ENCODE measurements at places on chromosomes 1 and 21.

DNA sequence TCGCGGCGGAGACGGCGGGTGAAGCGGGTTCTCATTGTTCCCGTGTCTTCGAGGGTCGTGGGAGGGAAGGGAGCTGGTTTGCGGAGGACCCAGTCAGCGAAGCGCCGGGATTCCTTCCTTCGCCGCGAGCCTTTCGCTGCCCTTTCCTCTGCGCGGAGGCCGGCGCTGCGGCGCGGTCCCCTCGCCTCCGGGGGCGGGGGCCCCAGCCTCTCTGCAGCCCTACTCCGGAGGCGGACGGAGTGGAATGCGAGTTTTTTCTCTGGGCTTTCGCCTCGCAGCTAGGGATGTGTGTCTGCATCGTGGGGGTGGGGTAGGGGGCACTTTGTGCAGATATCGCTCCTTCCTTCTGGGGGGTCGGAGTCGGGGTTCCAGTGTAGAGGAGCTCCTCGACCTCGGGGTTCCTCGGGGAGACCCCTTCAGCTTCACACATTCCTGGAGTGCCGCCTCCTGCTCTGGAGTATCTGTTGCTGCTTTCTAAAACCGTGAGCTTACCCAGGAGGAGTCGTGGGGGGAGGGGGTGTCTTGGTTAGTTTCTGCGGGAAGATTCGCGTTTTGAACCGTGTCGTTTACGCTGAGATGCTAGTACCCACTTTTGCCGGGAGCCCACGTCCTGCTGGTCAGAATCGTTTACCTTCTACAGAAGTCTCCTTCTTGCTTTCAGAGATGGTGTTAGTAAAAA lies 595 bp downstream of the RNF2 start:
- peak; percentile 10 for DNase-seq

- no peak for DNase-seq
These were observed 22.2 kb downstream of the ARHGEF16 start for GRCh38 chr1:3476666-3477065.

- DNase-seq: no peak
These were observed 886.8 kb downstream of the KCNT2 start for GRCh38 chr1:195721210-195721971.

GRCh38 chr1:203437696-203438315 lies 37.8 kb upstream of the PRELP start:
- DNase-seq: no peak

GRCh38 chr1:169110689-169111447 lies 4.4 kb downstream of the ATP1B1 start:
- no peak for DNase-seq

DNA sequence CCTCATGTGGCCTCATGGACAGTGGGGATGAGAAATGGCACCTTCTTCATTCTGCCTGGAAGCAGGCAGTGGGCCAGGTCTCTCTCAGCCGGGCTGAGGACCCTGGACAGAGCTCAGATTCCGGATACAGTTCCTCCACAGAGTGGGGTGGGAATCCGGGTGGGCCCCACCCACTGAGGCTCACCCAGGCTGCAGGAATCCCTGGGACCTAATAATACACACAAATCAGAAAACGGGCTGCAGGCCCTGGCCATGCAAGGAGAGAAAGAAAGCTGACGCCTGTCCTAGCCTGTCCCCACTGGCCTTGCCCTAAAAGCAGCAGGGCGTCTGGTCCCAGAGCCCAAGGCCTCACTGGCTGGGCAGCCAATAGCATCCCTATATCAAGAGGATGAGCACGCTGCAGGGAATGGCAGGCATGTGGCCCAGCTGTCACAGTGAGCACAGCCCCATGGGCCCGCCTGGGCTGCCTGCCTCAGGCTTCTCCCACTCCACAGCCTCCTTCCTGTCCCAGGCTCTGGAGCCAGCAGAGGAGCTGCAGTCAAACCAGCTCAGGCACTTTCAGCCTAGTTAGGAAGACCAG lies 25.3 kb downstream of the ACTA1 start:
- no peak for DNase-seq

DNA sequence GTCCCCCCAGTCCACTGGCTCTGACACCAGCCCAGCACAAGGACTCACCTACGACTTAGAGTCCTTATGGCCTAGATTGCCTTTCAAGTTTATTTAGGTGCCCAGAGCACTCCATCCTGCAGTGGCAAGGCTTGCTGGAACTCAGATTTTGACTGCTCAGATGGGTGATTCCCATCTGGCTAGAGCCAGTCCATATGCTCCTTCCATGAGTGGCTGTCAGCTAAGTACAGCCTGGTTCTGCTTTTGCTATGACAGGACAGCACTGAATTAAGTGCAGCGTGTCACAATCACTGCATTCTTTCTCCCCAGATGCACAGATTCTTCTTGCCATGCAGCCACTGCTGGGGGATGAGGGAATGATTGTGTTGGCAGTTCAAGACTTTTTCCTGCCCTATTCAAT lies 43.8 kb downstream of the GPR52 start:
- no peak for DNase-seq

DNA sequence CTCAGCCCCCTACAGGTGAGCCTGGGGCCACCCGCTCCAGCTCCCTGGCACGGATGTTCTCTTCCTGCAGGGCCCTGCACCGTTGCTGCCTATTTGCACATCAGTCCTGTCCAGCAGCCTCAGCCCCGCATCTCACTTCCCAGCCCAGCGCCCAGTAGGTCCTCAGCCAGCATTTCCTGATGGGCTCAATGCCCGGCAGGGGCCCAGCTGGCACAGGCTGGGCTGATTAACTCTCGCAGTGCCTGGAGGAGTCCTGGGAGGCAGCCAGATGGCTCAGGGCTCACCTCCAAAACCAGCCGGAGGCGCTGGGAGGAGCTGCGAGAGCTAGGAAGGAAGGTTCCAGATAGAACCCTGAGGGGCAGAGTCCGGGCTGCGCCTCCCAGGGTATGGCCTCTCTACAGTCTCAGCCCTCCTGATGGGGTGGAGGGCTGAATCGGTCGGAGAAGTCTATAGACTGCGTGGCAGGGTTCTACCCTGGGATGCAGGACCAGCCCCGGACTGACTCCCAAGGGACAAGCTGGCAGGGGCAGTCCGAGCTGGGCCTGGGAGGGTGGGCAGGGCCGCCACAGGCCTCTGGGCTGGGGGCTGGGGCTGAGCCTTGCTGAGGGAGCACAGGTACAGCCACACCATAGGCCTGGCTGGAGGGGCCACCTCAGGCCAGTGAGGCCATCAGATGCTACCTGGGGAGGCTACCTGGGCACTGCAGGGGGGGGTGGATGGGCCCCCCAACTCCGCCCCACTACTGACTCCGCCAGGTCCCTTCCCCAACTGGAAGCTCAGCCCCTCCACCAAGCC lies 19.2 kb upstream of the CLSTN1 start:
- no peak for DNase-seq

- DNase-seq: no peak
These were observed 38.6 kb downstream of the GPR3 start for GRCh38 chr1:27430903-27431600.

- no peak for DNase-seq
These were observed 148.9 kb upstream of the IRF2BP2 start for GRCh38 chr1:234758851-234759250.

- no peak for DNase-seq
These were observed 5.8 kb downstream of the TTLL10 start for GRCh38 chr1:1179346-1179982.

DNA sequence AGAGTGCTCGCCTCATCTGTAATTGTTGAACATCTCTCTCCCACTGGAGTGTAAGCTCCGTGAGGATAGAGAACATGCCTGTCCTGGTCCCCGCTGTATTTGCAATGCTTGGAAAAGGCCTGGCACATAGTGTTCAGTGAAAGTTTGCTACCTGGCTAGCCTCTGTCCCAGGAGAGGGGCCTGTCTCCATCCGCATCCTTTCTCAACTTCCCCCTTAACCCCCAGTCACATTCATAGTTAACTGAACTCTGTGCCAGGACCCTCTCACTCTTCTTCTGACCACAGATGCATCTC lies 15.2 kb downstream of the SPOCD1 start:
- DNase-seq: no peak

DNA sequence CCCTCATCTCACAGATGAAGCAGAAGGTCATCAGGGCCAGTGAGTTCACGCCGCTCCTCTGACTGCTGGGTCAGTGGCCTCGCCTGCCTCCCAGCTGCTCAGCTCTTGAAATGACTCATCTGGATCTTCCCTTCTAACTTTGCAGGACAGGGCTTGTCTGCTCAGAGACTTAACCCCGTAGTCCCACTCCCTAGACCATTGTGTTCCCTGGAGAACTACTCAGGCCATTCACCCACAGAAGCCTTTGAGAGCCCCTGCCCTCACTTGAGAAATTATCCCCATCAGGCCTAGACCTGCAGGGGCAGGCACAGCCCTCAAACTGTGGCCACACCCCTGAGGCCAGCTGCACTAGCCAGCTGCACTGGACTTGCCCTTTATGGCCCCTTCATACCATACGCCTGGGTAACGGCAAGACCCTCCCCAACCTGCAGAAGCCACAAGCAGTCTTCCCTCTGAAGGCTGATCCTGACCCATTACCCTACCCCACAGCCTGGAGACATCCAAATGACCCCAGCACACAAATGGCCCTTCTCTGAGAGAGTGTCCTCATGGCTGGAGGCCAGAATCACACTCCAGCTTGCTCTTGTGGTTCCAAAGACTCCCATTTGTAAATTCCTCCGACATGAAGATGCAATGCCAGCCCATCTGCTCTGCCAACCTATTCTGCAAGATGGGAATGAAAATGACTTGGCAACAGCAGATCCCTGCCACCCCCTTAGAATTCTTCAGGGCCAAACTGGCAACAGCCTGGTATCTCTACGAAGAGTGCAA lies 33.2 kb downstream of the RCSD1 start:
- no peak for DNase-seq

DNA sequence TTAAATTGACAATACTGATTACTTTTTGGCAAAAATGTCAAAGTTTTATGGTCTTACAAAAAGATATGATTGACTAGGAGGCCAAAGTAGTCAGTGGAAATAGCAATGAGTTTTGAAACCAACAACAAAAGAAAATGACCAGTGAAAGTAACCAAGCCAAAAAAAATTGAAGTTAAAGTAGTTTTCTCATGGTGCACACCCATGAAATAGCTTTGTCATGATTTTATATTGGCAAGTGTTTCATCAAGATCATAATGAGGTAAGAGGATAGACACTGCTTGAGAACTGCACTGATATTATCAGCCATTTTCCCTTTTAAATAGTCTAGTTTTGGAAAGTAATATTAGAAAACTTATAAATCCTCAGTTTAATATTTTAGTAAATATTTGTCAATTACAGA lies 206.2 kb upstream of the ADAMTS5 start:
- no peak for DNase-seq

GRCh38 chr1:5508669-5509330 lies 483.4 kb downstream of the NPHP4 start:
- no peak for DNase-seq

DNA sequence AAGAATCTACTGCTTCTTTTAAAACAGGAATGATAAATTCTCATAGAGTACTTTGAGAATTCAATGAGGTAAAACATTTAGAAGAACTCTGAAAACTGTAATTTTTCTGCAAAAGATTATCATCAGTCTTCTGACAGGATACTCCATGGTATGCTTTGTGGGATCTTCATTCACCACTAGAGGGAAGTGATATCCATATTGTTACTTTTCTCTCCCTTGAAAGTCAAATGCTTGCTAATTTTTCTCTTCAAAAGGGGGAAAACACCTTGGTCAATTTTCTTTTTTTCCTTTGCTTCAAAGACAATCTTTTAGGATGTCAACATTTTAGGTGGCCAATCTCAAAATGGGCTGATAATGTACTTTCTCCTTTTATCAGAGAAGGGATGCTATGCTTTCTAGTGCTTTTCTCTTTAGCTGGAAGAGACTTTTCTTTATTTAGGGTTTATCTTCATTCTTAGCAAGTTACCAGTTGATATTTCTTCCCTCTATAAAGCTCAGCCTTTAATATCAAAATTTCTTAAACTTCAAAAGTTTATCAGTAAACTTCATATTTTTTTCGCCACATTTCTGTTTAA lies 95.5 kb downstream of the NEGR1 start:
- DNase-seq: no peak

GRCh38 chr1:86527306-86527705 lies 19.6 kb upstream of the CLCA4 start:
- no peak for DNase-seq

GRCh38 chr21:42003051-42003461 lies 7.1 kb downstream of the ZBTB21 start:
- no peak for DNase-seq

GRCh38 chr1:161866241-161866640 lies 100.1 kb downstream of the ATF6 start:
- DNase-seq: no peak

DNA sequence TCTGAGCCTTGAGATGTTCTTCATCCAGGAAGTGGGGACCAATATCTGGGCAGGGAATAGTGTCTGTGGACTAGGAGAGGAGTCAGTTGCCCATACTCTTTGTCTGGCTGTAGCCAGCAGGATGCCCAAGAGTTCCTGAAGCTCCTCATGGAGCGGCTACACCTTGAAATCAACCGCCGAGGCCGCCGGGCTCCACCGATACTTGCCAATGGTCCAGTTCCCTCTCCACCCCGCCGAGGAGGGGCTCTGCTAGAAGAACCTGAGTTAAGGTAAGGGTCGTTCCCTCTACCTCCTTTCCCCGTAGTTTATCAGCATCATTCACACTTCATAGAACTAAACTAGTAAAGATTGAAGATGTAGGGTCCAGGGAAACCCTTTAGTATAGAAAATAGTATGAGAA lies 3.4 kb upstream of the PPOX start:
- DNase-seq: no peak

DNA sequence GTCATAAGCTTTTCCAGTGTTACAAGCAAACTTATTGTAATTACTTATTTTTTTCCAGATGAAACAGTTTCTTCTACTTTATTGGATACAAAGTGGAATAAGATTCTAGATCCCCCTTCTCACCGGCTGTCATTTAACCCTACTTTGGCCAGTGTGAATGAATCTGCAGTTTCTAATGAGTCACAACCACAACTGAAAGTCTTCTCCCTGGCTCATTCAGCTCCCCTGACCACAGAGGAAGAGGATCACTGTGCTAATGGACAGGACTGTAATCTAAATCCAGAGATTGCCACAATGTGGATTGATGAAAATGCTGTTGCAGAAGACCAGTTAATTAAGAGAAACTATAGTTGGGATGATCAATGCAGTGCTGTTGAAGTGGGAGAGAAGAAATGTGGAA lies 95.5 kb downstream of the ZFYVE9 start:
- no peak for DNase-seq

- no peak for DNase-seq
These were observed 29.7 kb upstream of the C8B start for GRCh38 chr1:56995414-56996100.

All from stimulated activated CD8-positive, alpha-beta memory T cell treated with anti-CD3 and anti-CD28 coated beads, Interleukin-12 subunit alpha, Interleukin-12 subunit beta, amount 100 ng/mL, for 1 hour (primary cell).